ENCODE measurements at places on chromosomes 1 and 21.

DNA sequence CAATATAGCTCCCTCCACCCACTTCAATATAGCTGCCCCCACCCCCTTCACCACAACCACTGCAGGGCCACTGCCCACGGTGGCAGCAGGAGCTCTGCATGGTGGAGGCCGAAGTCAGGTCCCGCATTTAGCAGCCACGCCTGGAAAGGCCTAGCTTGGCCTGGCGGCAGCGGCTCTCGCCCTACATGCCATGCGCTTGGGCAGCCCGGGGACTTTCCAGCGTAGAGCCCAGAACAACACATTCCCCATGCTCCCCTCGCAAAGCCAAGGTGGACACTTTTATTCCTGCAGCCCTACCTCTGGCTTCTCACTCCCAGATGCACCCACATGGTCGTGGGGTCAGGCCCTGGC, 37.1 kb downstream of the LHX4 start:
- no peak for DNase-seq

DNA sequence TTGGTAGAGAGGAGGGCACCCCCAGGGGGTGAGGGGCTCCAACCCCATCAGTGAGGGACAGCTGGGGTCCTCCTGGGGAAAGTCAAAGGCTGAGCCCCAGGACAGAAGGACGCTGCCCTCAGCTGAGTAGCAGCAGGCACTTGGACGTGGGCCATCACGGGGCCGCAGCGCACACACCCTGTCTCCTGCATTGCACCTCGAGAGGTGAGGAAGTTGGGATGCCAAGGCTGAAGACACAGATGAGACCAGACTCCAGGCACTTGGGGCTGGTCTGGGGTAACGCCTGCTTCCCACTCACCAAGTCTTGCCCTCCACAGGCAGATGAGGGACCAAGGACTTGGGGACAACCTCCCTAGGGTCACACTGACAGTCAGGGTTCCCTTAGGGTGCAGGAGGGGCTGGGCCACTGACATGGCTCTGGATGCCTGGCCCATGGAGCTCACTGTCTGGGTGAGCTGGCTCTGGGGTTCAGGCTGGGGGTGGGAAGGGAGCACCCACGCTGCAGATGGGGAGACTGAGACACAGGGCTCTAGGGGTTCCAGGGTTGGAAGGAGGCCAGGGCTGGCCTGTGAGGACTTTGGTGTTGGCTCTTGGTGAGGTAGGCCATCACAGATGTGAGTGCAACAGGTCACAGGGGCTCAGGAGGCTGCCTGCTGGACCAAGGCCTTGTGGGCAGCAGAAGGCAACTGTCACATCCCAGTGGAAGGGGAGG, 16.6 kb upstream of the ZNF678 start:
- DNase-seq, result no peak

- DNase-seq, result no peak
Measured at GRCh38 chr1:43269627-43270375, at the start of gene TMEM125. TMEM125 (plus strand) TSS chr1:43269983; CDS start chr1:43272723, 2,740 bp downstream.

GRCh38 chr1:216015116-216015515, 408.1 kb downstream of the USH2A start:
- no peak for DNase-seq

Measured in GM04504 (cell line).